ENCODE measurements at places on chromosomes 5 and 9.

- DNase-seq = no peak
Observed at GRCh38 chr9:96379461-96379860, 4.0 kb downstream of the SLC35D2 start.

- DNase-seq = no peak
Observed at GRCh38 chr5:4977416-4978110, 162.6 kb upstream of the ADAMTS16 start.

- no peak for DNase-seq
Observed at GRCh38 chr5:173498739-173499470, 117.5 kb downstream of the BOD1 start.

- DNase-seq = no peak
Observed at GRCh38 chr5:149847611-149848010, 97.0 kb downstream of the PDE6A start.

GRCh38 chr5:113140837-113141671, 164.5 kb downstream of the DCP2 start:
- DNase-seq = peak; percentile 74
